ENCODE measurements at places on chromosomes 6 and 20. TPM values are rescaled to one million over a fixed set of nuclear protein-coding genes. Genes with fewer than 3 reads are reported as not detected.

Gene RIPPLY2
- total RNA-seq = 0.40 TPM

Gene GABRR1
- total RNA-seq = not detected

Gene TRIM31
- not detected for total RNA-seq

Gene PAX1
- total RNA-seq = not detected

Gene DUSP15
- 0.79 TPM for total RNA-seq

DNA sequence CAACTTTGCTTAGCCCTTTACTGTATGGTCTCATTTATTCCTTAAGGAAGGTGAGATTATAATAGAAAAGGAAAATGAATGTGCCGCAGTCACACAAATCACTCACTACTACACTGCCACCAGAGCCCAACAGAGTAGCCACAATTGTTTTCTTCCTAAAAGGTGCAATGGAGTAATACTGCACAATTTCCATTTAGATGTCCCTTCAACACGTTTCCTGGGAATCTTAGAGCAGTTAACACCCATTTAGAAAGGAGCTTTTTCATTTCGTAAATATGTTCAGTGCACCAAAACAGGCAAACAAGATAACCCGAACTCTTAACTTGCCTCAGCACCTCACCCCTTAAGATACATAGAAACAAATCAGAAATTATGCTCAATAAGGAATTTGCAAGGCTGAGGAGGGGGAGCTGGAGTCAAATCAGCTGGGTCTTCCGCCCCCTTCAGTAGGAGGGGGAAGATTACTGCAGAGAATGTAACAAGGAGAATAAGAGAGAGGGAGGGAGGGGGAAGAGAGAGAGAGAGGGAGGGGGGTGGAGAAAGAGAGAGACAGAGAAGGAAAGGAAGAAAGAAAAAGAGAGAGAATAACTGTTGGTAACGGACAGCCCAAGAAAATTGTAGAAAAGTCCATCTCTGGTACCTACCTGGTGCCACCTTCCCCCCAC is 155.5 kb downstream of the BCAS1 start:
- DNase-seq = no peak

GRCh38 chr6:108609276-108609769 is 48.6 kb downstream of the FOXO3 start:
- no peak for DNase-seq

GRCh38 chr6:166417285-166417691 is 34.5 kb upstream of the MPC1 start:
- no peak for DNase-seq

DNA sequence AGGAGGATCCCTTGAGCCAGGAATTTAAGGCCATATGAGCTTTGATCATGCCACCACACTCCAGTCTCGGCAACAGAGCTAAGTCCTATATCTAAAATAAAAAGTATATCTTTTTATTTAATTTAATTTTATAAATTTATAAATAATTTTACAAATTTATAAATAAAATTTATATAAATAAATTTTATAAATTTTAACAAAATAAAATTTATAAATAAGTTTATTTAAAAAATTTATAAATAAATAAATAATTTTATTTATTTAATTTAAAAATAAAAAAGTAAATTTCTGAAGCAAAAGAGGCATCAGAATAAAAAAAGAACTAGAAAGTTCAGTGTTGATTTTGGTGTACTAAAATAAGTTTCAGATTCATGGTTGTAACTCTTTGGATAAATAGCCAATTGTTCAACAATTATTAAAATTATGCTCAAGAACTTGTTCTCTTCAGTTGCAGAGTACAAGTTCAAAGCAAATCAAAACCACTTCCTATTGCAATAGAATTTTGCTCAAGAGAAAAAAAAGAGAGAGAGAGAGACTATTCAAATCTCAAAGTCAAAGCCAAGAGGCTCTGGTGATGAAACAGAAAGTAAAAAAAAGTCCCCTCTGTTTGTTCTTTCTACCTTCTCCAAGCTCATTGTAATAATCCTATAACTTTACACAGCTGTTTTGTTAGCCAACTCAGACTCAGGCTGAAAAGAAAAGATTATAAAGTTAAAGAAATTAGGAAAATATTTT is 547.5 kb upstream of the ADGRB3 start:
- no peak for DNase-seq

DNA sequence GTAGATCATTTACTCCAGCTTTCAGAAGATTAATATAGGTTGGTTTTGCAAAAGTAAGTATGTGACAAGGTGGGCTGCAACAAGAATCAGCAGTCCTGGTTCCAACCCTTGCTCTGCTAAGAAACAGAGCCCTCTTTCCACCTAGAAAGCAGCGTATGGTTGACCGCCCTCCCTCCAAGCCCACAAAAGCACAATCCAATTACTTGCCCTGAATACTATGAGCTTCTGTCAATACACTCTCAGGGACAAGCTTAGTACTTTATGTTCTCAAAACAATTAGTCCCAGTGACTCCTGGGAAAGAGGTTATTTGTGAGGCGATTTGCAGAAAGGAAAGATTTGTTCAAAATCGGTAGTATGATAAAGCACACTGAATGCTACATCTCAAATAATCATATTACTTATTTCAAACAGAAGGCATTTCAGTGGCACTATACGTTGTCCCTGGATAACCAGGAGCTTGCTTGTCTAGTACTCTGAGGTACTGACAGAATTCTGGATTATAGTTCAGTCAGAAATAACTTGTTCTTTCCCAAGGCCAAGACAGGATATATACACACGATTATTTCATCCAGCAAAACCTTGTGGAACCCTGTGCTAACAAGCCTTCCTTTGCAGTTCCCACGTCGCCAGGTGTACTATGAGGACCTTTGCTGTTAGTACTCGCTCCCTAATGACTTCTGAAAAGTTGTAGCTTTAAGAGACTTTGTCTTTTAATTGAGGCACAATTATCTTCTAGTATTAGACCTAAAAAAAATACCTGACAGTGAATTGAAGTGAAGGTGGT is 96.9 kb upstream of the ADTRP start:
- no peak for DNase-seq

DNA sequence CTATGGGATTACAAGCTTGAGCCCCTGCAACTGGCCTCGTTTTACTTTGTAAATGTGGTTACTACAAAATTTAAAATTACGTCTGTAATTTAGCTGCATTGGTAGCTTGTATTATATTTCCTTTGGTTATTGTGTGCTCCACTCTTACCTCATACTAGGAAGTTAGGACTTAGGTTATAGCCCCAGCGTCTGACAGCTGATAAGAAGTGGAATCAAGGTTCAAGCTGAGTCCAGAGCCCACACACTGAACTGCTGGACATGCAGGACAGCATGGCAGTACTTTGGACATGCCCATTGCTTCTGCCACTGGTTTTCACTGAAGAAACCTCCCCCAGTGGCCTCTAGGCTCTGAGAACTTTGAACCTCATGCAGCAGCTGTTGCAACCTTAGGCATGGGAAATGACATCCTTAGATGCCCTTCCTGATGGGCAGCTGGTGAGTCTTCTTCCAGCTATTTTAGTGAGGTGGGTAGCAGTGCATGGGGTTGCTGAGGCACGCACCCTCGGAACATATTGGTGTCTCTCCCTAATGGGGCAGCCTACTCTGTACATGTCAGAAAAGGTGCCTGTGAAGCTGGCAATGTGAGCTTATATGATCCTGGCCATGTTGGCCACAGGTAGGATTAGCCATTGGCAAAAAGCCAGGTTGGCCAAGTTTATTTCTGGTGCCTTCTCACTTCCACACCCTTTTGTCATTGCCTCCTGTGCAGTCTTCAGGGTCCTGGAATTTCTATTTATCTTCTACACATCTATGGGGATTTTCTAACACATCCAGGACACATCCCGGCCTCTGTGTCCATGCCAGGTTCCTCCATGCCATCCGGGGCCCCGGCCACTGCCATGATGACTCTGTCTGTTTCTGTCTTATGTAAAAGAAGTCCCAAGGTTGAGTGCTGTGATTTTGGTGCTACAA is 85.3 kb downstream of the CDS2 start:
- DNase-seq = no peak

DNA sequence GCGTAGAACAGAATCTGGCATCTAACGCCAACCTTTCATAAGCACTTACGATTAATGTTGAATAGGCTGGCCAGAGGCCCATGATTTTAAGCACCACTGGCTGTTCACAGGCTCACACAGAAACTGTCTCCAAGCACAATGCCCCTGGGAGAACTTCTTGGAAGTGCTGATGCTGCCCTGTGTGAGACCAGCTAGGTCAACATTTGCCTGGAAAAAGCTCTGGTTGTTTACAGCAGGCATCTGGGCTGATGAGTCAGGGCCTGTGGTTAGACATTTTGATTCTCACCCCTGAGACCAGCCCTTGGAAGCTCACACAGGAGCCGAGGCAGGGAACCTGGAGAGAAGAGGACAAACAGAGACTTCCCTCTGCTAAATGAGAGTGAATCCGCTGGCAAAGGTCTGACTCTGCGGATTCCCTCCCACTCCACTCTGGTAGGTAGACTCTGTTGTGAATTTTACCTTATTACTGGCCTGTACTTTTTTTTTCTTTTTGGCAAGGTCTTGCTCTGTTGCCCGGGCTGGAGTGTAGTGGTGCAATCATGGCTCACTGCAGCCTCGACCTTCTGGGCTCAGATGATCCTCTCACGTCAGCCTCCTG is 6.8 kb upstream of the SULF2 start:
- DNase-seq = no peak

DNA sequence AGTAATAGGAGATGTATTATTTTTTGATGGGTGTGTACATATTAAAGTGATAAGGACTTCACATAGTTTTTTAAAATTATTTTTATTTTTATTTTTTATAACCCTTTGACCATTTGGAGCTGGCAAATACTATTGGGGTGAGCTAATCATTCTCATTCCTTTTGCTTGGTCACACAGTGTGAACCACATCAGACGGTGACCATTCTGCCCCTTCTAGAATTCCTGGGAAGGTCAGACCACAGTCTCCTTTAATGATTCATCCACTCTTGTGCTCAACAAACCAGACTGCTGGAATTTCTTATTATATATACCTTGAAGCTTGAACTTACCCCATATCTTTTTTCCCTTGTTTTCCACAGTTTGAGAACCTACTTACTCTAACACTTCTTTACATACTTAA is 23.9 kb upstream of the PRL start:
- DNase-seq = no peak

- no peak for DNase-seq
These were observed 221.9 kb downstream of the ADGRG6 start for GRCh38 chr6:142523515-142524375.

- DNase-seq = no peak
These were observed 22.9 kb downstream of the CYP39A1 start for GRCh38 chr6:46629691-46630090.

DNA sequence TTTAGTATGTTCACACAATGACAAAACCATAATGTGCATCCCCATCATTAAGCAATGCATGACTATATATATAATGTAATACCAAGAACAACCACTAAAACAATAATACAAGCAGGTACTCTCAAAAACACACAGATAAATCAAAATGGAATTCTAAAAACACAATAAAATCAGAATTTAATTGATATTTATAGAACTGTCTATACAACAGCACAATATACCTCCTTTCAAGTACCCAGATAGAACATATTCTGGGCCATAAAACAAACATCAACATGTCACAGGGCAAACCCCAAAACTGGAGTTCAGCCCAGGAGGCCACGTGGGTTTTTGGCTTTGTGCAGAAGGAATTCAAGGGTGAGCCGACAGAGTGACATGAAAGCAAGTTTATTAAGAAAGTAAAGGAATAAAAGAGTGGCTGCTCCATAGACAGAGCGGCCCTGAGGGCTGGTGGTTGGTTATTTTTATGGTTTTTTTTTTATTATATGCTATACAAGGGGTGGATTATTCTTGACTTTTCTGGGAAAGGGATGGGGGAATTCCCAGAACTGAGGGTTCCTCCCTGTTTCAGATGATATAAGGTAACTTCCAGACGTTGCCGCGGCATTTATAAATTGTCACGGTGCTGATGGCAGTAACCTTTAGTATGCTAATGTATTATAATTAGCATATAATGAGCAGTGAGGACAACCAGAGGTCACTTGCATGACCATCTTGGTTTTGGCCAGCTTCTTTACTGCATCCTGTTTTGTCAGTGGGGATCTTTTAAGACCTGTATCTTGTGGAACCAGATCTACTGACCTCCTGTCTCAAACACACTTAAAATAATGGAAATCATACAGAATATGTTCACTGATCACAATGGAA is 5.6 kb downstream of the RAB23 start:
- DNase-seq = no peak

DNA sequence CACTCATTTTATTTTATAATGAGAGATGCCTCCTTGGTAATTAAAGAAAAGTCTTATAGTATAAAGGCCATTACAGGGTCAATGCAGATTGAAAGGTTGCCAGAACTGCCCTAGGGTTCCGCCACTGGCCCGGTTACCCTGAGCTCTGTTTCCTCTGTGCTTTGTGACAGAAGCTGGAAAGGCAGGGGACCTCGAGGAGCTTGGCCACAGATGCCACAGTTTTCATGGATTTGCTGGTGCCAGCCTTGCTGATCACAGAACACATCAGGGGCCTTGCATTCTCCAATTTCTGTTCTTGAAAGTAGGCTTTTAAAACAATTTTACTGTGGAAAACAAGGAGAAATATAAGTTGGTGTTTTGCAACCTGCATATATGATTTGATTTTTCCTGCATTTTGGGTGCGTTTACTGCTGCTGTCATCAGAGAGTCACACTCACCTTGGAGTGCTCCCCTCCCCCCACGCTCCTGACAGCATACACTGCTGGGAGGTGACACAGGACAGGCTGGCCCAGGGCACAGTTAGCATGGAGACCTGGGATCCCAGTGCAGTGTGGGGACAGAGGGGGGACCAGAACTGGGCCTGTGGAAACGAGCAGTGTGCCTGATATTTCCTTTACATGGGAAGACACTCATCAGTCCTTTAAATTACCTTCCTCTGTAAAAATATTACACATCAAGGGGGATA is 142.8 kb downstream of the CFAP61 start:
- no peak for DNase-seq

- peak; percentile 27 for DNase-seq
These were observed 270.4 kb upstream of the JARID2 start for GRCh38 chr6:14975471-14975817.

DNA sequence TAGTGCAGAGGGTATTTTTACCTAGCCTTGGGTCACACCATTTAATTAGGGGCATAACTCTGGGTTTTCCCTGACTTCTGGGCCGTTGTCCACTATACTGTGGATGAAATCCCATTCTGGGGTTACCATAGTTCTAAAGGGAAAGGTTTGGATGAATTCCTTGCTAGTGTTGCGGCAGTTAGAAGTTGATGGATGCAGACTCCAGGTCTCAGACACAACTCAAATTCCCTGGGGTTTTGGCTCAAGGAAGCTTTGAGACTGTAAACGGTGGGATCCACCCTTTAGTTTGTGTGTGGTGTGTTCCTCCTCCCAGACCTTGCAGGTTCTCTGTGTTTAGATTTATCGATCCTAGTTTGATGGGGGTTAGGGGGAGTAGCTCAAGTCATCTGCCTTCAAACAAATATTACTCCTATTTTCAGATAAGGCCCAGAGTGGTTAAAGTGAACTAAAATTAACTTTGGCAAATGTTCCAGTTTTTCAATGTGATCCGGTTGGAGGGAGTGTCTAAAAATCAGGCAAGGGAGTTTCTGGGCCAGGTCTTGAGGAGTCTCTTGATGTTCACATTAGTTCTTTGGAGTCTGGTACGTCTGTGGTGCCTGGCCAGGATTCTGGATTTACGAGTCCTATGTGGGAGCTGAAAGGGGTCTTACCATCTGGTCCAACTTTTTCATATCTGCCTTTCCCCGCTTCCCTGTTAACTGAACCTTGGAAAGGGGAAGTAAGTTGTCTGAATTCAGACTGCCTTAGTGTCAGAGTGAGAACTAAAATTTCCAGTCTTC is 1.5 kb downstream of the RALY start:
- DNase-seq = peak; percentile 4

- DNase-seq = peak; percentile 47
These were observed 918 bp downstream of the EIF6 start for GRCh38 chr20:35283441-35284266.

GRCh38 chr6:84428300-84428907 is 201.0 kb upstream of the CEP162 start:
- peak; percentile 75 for DNase-seq
